ENCODE measurements at places on chromosomes 4 and X. TPM values are rescaled to one million over a fixed set of nuclear protein-coding genes. Genes with fewer than 3 reads are reported as not detected.

DNA sequence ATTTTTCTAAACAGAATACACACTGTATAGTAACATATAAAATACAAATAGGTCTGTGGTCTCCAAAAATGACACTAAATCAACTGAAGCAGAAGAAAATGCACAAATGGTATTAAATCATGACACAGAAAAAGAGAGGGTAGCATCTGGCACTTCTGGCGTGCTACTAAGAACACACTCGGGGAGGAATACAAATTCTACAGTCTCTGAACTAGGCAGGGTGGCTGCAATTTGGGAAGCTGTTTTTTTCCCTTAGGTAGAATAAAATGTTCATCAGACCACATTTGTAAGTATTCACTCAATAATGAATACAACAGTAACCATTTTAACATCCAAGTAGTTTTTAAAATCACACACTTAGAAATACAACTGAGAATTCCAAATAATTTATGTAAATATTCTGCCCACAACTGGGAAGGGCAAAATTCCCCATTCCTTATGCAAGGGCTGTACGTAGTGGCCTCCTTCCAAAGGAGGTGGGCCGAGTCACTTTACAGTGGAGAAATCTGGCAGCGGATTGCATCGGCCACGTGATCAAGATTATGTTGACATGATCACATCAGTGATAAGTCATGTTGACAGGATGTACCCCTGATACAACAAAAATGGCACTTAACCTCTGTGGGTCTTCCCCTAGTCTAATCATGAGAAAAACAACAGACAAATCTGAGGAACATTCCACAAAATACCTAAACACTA, 101.1 kb downstream of the TSPAN5 start:
- peak; percentile 41 for DNase-seq

DNA sequence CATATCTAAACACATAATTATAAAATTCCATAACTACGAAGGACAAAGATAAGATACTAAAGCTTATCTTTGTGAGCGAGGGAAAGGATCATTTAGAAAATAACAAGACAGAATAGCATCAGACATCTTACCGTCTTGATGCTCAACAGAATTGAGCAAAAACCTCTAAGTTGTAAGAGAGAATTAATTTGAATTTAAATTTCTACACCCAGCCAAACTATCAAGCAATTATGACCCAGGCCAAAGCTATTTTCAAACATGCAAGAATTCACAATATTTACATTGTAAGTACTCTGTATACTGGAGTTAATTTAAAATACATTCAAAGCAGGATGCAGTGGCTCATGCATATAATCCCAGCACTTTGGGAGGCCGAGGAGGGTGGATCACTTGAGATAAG, 16.5 kb downstream of the CLOCK start:
- no peak for DNase-seq

DNA sequence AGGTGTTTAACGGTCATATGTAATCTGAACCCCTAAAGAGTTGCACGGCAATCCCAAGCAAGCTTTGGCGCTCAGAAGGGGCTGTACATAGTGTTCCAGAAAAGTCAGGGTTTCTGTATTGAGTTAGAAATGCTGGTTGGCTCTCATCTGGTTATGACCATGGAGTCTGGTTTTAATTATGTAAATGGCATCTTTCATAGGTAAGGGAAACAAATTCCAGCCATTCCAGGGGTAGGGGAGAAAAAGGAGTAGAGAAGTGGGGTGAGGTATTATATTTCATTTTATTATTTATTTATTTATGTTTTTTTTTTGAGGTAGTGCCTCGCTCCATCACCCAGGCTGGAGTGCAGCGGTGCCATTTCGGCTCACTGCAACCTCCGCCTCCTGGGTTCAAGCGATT, 15.9 kb downstream of the KLF3 start:
- no peak for DNase-seq

DNA sequence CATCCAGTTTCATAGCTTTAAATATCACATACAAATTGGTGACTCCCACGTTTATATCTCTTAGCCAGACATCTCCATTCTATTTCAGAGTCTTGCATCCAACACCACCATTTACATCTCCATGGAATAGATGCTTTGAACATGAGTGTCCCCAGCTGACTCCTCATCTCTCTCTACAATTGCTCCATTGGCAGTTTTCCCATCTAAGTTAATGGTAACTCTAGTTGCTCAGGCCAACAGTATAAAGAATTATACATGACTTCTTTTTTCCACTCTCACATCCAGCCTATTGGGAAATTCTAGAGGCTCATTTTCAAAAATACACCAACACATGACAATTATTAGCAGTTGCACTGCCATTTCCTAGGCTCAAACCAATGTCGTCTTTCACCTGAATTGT, 388.2 kb downstream of the STIM2 start:
- peak; percentile 9 for DNase-seq

- peak; percentile 54 for DNase-seq
These were observed 31.3 kb upstream of the ETNPPL start for GRCh38 chr4:108794136-108794535.

GRCh38 chr4:6582889-6583490, 8.0 kb downstream of the MAN2B2 start:
- DNase-seq = no peak

Gene HELT
- total RNA-seq = not detected

Gene CC2D2A
- total RNA-seq = 22.3 TPM

Gene F8A3
- 5.6 TPM for total RNA-seq

Gene UCHL1
- 1,155 TPM for total RNA-seq

Gene RAB9B
- 1.9 TPM for total RNA-seq
